H9 (cell line): ENCODE measurements at places on chromosomes 1 and 21. TPM values are rescaled to one million over a fixed set of nuclear protein-coding genes. Genes with fewer than 3 reads are reported as not detected.

KANK4 gene
- 0.11 and 0.15 TPM in 2 replicates for total RNA-seq

- DNase-seq: no peak
Measured at GRCh38 chr1:202005958-202006357, 4.4 kb upstream of the ELF3 start.

FCRL2 gene
- not detected in 2 replicates for total RNA-seq

DNA sequence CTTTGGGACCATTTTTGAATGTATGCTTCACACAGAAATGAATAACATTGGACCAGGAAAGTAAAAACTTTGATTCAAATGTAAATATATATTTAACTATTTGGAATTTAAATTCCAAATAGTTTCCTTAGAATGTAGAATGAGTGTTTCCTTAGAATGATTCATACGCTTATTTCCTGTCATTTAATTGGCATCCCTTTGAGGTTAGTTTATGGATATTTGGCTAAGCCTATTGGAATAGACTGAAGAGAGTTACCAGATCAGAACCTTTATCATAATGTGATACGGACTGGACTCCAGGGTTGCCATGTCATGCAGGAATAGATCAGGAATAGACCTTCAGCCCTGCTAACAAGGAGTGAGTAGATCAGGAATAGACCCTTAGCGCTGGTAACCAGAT is 133.1 kb downstream of the TNNI3K start:
- DNase-seq: no peak

DNA sequence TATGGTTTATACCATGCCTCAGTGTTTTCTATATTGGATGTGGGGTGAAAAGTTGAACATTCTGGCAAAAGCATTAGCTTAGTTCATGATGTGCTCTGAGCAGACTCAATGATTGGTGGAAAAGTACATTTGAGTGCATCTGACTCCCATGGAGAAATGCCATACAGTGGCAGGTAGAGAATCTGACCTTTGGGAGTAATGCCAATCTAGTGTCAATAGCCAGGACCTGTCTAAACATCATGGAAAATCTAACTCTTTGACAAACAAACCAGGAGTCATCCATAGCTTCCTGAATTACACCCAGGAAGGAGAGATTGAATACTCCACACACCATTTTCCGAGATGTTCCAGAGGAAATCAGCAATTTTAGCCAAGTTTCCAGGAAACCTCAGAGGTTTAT is 51.0 kb downstream of the XCL1 start:
- DNase-seq: no peak

DNA sequence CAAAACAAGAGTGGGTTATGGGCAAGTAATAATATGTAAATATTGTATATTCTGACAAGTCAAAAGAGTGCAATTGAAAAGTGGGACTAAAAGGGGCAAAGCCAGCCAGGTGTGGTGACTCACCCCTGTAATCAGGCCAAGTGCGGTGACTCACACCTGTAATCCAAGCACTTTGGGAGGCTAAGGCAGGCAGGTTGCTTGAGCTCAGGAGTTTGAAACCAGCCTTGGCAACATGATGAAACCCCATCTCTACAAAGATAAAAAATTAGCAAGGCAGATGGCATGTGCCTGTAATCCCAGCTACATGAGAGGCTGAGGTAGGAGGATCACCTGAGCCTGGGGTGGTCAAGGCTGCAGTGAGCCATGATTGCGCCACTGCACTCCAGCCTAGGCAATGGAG is 304.0 kb downstream of the HHIPL2 start:
- no peak for DNase-seq

DNA sequence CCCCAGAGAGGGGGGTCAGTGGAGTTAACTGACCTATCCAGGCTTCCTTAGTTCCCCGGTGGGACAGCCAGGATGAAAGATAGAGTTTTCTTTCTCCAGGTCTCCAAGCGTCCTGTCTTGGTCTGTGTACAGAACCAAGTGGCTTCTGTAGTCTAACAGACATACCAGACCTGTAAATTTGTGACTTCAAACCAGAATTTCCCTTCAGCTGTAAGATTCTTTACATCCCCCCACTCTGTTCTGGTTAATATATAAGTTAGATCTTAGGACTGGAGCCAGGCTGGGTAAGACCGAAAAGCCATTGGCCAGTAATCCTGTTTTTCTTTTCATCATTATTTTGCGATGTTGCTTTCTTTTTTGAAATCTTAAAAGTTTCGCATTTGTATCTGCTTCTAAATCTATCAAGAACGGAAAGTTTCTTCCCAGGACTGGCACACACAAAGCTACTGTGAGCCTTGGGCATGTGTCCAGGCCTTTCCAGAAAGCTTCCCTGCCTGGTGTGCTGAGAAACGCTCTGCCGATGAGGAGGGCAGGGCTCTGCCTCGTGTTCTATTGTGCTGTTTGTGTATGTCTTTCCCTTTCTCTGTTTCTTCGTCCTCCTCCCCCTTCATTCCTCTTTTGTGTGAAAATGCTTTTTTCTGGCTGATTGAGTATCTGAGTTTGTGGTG is 72.3 kb downstream of the RGL1 start:
- no peak for DNase-seq

- DNase-seq: no peak
Measured at GRCh38 chr1:176800978-176801513, 338.1 kb downstream of the PAPPA2 start.

- DNase-seq: no peak
Measured at GRCh38 chr1:232328486-232329102, 301.3 kb downstream of the SIPA1L2 start.

MSH4 gene
- total RNA-seq: 0.53 and 0.63 TPM in 2 replicates

GRCh38 chr1:78577257-78578100 is 42.8 kb upstream of the IFI44L start:
- no peak for DNase-seq

GPA33 gene
- 0.11 TPM in 1 of 2 replicates, not detected in the other for total RNA-seq

DNA sequence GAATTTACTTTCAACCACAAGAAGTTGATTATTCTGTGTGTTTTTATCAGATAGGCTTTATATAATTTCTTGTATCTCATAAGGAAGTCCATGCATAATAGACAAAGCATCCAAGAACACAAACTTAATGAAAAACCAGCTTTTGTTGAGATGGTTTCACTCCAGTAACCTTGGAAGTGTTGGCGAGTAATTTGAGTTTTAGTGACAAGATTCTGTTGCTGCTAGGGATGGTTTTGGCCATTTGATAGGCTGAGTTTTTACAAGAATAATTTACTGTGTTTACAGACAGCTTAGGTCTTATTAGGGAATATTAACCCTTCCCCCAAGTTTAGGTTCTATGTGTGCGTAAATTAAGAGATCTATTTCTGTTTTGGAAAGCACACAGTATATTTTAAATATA is 513.6 kb downstream of the USP25 start:
- no peak for DNase-seq

COL6A2 gene
- total RNA-seq: 124 and 129 TPM in 2 replicates

IGSF9 gene
- 11.3 and 12.3 TPM in 2 replicates for total RNA-seq

TFF3 gene
- 1.5 TPM in 2 replicates for total RNA-seq

GRCh38 chr1:90384193-90384592 is 332.9 kb downstream of the BARHL2 start:
- no peak for DNase-seq

GRCh38 chr1:175274368-175274767 is 81.8 kb upstream of the KIAA0040 start:
- no peak for DNase-seq

GRCh38 chr1:227869851-227870305 is 54.4 kb downstream of the PRSS38 start:
- no peak for DNase-seq

DNA sequence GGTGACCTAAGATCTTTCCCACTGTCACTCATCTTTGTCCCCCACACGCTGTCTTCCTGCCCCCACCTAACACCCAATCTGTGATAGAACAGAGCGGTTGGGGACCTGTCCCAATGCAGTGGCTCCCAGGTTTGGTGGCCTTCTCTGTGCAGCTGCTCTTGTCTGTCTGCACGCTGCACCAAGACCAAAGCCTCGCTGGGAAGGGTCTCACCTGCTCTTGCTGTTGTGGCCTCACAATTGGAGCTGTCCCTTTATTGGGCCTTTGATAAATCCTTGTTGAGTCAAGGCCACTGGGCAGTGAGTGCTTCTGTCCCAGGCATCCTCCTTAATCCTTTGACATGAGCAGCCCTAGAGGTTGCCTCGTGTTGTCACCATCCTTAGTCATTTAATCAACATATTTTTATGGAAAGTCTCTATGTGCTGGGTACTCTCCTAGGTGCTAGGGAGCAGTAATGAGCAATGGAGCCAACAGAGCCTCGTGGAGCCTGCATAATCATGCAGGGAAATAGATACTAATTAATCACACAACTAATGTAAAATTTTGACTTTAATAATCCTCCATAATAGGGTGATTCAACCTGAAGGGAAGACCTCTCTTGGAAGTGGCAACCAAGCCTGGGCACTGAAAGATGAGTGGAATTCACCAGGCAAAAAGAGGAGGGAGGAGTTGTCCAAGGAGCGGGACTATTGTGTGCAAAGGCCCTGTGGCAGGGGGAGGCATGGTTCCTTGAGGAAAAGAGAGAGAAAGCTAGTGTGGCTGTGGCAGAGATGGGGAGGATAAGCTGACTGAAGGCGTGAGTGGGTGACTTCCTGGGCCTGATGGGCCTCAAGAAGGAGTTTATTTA is 57.6 kb downstream of the MAN1C1 start:
- DNase-seq: no peak

- no peak for DNase-seq
Measured at GRCh38 chr1:37947364-37947763, 511 bp upstream of the INPP5B start.

- DNase-seq: no peak
Measured at GRCh38 chr1:49225464-49225863, 448.8 kb upstream of the BEND5 start.

GRCh38 chr1:245923215-245923614 is 583.9 kb downstream of the SMYD3 start:
- no peak for DNase-seq

OR2T8 gene
- total RNA-seq: not detected in 2 replicates

DNA sequence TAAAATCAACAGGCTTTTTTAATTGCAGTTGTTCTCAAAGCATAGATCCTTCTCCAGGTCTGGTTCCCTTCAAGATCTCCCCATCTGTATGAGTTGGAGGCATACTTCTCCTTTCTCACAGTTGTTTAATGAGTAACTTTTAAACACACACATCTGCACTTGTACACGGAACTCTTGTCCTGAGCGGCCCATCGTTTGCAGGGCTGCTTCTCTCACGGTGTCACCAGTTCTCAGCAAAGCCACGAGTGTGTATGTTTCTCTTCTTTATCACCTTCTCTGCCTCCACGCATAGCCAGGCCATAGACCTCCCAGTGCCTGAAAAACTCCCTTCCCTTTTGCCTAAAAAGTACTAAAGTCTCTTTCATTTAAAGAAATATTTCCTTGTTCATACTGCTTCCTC is 68.7 kb upstream of the ROR1 start:
- DNase-seq: no peak

- DNase-seq: no peak
Measured at GRCh38 chr1:213521206-213521605, 466.6 kb upstream of the PROX1 start.

GRCh38 chr1:7117399-7118281 is 332.4 kb downstream of the CAMTA1 start:
- DNase-seq: peak; percentile 84

DNA sequence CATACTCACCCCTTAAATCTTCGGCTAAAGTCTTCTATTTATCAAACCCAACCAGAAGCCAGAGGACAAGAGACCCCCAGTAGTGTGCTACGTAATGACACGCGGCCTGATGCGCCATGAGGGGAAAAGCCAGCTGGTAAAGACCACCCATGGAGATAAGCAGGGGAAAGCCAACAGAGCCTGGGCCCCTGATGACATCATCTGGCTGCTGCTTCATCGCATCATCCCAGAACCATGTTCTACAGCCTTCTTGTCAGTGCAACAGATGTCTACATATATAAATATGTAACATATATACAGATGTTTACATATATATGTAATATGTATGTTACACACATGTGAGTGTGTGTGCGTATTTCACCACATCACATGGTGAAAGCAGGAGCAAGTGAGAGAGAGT is 81.7 kb upstream of the VANGL1 start:
- no peak for DNase-seq

- peak; percentile 9 for DNase-seq
Measured at GRCh38 chr21:42533963-42534355, 20.3 kb downstream of the SLC37A1 start.

CFAP141 gene
- total RNA-seq: not detected in 2 replicates

LCA5L gene
- total RNA-seq: 0.46 and 0.50 TPM in 2 replicates

AGL gene
- 23.7 and 24.0 TPM in 2 replicates for total RNA-seq

DNA sequence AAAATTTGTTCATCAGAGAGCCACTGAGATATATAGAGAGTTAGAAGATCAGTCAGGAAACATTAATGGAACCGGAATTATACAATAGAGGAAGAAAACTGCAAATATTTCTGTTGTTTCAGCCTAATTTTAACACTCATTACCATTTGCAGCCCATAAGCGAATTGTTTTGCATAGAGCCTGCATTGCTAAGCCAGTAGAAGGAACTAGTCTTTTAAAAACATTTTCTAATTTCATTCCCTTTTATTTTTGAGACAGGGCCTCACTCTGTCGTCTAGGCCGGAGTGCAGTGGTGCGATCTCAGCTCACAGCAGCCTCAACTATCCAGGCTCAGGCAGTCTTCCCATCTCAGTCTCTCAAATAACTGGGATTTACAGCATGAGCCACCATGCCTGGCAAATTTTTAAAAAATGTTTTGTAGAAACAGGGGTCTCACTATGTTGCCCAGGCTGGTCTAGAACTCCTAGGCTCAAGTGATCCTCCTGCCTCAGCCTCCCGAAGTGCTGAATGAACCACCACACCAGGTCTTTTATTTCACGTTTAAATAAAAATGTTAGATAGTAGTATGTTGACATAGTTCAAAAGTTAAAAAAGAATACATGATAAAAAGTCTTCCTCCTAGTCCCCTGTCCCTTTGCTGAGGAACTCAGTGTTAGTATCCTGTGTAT is 25.3 kb downstream of the MPZL1 start:
- DNase-seq: no peak

DNA sequence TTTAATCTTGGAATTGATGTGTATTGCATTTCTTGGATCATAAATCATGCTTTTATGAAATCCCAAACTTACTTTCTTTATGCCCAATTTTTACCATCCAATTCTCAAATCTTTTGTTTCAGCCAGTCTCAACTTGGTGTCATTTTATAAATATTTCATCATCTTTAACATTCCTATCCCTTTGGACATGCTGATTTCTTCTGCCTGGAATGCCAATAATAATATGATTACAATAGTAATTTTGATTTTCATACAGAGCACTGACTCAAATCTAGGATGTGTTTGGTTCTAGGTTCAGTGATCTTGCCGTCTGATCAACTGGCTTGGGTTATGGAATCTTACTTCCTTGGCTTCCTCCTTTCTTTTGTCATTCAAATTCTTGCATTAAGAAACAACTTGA is 12.8 kb downstream of the RRP15 start:
- no peak for DNase-seq

LAPTM5 gene
- total RNA-seq: 0.15 and 0.20 TPM in 2 replicates

LRRC71 gene
- not detected in 2 replicates for total RNA-seq

C1orf216 gene
- 11.7 and 13.5 TPM in 2 replicates for total RNA-seq

RGSL1 gene
- total RNA-seq: not detected in 2 replicates

GRCh38 chr1:45620588-45621500 is 3.0 kb downstream of the CCDC17 start:
- DNase-seq: no peak

- DNase-seq: no peak
Measured at GRCh38 chr1:4308806-4309205, 345.6 kb upstream of the AJAP1 start.
